ENCODE measurements at places on chromosomes 2 and 18. TPM values are rescaled to one million over a fixed set of nuclear protein-coding genes. Genes with fewer than 3 reads are reported as not detected.
A peak's percentile ranks its signal among the peaks of the same experiment; 100 is the strongest.

- H3K4me3 ChIP-seq: no peak overlapping the region
- H3K36me3 ChIP-seq: no peaks in the 10 kb centered on the region
- H3K4me1 ChIP-seq: no peaks in the 10 kb centered on the region
- no peak overlapping the region for H3K27ac ChIP-seq
Measured at GRCh38 chr2:161102770-161103450, 57.3 kb upstream of the TANK start.

GRCh38 chr2:230912046-230912445, 13.0 kb downstream of the GPR55 start:
- peak; percentile 11 for DNase-seq
- H3K36me3 ChIP-seq: no peaks in the 10 kb centered on the region

GRCh38 chr2:9326975-9327374, 96.4 kb downstream of the ITGB1BP1 start:
- no peaks in the 10 kb centered on the region for H3K36me3 ChIP-seq
- H3K4me1 ChIP-seq: peaks cover 27% of the 10 kb centered on the region
- DNase-seq: no peak
- H3K27ac ChIP-seq: no peak overlapping the region
- no peak overlapping the region for H3K4me3 ChIP-seq

GRCh38 chr2:54306556-54306955, 50.5 kb upstream of the TSPYL6 start:
- H3K27me3 ChIP-seq: no peaks in the 10 kb centered on the region
- no peak for DNase-seq
- no peak overlapping the region for H3K4me3 ChIP-seq
- no peak overlapping the region for H3K27ac ChIP-seq

- H3K27ac ChIP-seq: no peak overlapping the region
- H3K27me3 ChIP-seq: no peaks in the 10 kb centered on the region
- DNase-seq: peak; percentile 18
Measured at GRCh38 chr2:69465513-69466456, 28.6 kb upstream of the NFU1 start.

KIAA2012 gene
- 13.3 TPM for total RNA-seq

SP100 gene
- 134 TPM for total RNA-seq

CCDC138 gene
- 9.4 TPM for total RNA-seq

Measured in upper lobe of left lung (tissue), 6 donors.